ENCODE measurements at places on chromosomes 5 and 9. TPM values are rescaled to one million over a fixed set of nuclear protein-coding genes. Genes with fewer than 3 reads are reported as not detected.

The PCDHGA9 gene
- not detected for polyA plus RNA-seq

The RLN2 gene
- 5.5 TPM for polyA plus RNA-seq

The CD72 gene
- polyA plus RNA-seq: 10.1 TPM

GRCh38 chr5:543351-543750, 19.1 kb upstream of the SLC9A3 start:
- no peak for DNase-seq

DNA sequence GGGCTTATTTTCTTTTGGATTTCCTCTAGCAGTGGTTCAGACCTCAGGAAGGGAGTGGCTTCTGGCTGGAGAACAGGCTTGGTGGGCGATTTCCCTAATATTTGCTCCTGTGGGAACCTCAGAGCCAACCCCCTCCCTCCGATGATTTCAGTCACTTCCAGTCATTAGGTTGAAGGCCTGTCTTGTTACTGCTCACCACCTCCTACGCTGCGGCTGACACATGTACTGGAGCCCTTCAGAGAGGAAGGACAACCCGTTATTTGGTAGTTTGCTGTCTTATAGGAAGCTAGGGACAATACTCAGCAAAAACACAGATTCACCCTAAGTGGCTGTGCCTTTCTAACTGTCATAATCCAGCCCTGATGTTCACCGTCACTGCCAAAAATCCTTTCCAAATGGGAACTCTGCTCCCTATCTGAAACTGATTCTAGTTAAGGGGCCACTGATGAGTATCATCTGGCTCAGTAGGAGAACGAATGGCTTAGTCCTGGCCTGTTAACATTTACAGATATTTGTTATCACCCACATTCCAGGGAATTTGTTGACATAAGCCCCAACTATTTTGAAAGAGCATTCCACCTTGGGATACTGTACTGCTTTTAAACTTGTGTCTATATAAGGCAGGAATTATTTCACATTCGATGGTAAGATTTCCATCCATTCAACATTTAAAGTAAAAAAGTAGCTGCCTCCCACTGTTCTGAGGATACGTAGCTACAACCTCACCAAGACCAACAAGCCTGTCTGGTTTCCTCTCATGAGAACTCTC, 29.3 kb upstream of the ANKH start:
- no peak for DNase-seq

GRCh38 chr9:98006127-98006796, 23.1 kb downstream of the ANP32B start:
- no peak for DNase-seq

- no peak for DNase-seq
Measured at GRCh38 chr9:135693265-135693664, 6.0 kb downstream of the SOHLH1 start.

- peak; percentile 86 for DNase-seq
Measured at GRCh38 chr5:1385395-1386273, 40.7 kb upstream of the CLPTM1L start.

DNA sequence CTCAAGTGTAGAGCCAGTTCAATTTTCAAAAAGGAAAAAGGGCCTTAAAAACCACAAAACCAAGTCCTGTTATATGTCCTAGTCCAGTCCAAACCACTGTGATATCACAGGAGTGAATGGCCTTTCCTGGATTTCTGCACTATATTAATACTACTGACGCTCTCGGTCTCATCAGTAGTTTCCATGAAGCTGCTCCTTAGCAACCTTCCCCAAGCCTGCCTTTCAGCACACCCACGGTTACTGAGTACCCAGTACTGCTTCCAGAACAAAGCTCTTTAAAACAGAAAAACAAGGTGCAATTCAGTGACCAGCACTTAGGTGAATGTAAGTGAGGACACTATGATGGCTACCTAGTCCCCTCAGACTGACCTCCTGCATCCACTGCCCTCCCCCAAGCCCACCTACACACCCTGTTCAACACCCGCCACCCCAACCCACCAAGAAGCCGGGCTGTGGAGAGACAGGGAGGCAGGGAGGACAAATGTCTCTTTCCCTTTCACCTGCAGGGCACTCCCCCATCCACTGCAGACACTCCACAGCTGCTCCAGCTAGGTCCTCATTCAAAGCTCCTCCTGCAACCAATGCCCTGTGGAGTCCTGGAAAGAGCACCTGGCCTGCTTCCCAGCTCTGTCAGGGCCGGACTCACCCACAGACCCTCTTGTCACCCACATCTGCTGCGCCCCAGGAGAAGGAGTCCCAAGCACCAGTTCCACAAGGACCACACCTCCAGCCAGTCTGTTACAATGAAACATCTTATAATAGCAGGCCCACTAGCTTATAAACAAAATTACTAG, 25.9 kb downstream of the PSMB7 start:
- no peak for DNase-seq

- no peak for DNase-seq
Measured at GRCh38 chr9:109254317-109254716, 66.5 kb downstream of the EPB41L4B start.

DNA sequence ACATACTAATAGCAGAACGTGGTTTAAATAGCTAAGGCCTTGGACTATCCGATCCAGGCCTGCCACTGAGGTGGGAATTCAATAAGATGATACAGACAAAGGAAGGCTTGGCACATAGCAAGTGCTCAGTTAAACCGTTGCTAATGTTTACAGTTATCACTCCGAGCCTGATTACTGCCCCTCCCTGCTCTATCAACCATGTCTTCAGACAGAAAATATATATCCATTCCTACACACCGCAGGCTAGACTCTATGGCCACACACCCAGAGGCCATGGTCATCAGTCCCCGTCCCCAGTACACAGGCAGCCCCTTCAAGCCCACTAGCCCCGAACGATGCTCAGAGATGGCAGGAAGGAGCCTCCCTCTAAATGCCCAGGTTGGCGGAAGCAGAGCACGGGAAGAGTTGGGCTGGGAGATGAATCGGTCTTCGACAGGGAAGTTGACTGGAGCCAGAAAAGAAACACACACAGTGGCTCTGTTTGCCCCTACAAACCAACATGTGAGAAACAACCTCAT, 49.7 kb upstream of the STXBP1 start:
- no peak for DNase-seq

DNA sequence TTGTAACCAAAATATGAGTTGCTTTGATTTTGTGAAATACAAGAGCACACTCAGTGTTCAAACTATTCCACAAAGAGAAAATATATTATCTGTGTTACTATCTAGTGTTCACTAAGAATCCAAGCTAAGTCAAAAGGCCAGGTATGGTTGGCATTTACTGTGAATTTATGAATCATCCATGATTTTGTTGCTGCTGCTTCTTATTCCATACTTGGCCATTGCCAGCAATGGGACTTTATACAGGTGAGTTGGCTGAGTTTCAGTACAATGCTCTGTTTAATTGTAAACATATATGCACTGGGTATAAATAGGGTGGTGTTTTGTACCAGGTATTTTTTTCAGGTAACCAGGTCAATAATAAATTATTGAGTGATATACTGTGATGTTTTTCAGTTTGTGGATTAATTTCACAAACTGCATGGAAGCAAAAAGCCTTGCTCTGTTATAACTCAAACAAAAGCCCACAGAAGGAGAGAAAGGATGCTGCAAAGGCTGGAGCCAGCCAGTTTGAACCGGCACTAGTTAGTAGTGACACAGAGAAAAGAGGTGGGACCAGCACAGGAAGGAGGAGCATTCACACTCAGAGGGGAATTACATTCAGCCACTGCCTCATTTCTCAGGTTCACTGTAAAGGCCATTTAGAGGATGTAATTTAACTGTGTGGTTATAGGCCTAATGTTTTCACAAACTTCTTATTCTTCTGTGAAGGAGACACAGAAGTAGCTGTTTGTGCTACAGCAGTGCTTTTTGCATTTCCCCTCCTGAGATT, 381.8 kb downstream of the ADGRV1 start:
- DNase-seq: peak; percentile 39

DNA sequence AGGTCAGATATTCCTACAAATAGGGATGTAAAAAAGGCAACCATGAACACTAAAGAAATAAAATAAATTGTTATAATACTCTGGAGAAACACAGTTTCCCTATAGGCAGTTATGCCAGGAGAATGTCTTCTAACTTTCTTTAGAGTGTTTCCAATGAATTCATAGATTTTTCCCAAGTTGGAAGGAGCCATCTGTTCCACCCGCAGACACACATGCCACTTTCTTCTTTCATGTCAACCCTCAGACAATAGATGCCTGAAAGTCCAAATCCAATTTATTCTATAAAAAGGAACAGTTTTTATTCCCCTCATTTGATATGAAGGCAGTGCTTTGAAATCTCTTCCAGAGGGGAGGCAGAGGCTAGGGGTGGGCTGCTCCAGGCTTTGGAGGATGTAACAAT, 418.1 kb downstream of the ACTL7B start:
- DNase-seq: no peak

DNA sequence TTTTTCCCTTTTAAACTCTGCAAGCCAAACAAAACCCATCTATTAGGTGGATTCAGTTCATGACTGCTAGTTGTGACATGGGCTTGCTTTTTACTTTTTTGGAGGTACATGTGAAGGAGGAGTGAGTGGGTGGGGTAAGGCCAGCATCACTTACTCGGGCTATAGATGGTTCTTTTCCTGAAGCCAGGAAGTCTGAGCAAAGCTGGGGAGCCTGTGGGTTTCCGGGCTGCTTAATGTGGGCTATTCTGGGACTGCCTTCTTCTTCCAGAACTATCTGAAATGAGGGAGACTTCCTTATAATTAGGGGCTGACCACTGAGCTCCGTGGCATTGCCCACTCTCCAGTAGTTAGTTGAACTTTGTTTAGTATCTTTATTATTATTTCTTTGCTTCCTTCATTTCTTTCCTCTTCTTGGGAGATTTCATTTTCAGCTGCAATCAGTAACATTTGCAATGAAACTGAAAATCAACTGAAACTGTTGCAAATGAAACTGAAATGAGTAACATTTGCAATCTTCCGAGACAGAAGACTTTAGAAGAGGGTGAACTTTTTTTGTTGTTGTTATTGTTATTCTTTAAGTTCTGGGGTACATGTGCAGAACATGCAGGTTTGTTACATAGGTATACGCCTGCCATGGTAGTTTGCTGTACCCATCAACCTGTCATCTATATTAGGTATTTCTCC, 204.9 kb downstream of the LRRC70 start:
- DNase-seq: no peak
